ENCODE measurements at places on chromosomes 3 and 15.

DNA sequence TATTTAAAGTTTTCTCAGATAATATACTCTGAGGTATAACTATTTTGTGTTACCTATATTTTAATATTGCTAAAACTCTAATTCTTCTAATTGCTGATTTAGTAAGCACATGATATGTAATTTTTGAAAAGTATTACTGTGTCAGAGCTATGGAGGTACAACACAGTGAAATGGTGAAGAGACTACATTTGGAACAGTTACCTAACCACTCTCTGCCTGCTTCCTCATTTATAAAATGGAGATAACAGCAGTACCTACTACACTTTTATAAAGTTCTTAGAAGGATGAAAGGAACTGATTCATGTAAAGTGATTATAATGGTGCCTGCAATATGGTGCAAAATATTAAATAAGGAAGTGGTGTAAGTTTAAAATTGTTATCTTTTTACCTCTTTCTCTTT lies 16.3 kb upstream of the NEK10 start:
- DNase-seq: no peak

DNA sequence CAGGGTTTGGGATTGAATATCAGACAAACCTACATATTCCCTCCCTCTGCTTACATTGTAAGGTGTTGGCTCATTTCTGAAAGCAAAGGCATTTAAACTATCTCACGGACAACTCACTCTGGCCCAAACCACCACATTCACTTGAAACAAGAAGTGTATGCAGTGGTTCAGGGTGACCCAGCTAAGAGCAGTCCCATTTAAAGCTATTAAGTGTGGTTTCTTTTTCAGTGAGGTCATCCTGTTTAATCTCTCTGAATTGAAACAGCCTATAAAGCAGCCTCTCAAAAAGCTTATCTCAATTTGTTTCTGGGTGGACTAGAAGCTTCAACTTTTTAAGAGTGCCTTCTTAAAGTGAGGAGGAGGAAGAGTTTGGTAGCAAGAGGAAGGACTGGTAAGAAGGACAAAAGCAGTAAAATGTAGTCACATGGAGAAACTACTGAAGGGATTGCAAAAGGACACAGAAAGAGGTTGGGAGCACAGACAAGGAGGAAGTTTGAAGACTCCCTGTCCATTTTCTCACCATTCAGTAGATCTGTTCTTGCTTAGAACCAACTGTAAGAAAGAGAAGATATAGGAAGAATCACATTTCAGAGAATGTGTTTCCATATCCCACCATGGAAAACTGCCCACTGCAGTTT lies 151.6 kb downstream of the TMCO5A start:
- DNase-seq: peak; percentile 37

GRCh38 chr15:90817117-90818057 lies 51.0 kb upstream of the FURIN start:
- DNase-seq: no peak

DNA sequence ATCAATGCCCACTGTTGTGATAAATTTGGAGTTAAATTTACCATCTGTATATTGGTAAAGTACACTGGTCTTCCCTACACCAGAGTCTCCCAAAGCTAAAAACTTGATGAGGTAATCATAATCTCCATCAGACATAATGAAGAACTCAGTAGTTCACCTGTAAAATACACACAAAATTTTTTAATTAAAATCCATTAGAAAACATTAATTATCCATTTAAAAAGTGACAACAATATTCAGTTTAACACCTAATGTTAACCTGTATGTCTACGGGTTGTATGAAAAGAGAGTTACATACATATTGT lies 38.0 kb upstream of the RSL24D1 start:
- DNase-seq: no peak

- DNase-seq: peak; percentile 38
Observed at GRCh38 chr3:65483480-65483879, 555.2 kb downstream of the MAGI1 start.

GRCh38 chr15:50542887-50543210 lies 3.6 kb downstream of the USP50 start:
- DNase-seq: peak; percentile 12

DNA sequence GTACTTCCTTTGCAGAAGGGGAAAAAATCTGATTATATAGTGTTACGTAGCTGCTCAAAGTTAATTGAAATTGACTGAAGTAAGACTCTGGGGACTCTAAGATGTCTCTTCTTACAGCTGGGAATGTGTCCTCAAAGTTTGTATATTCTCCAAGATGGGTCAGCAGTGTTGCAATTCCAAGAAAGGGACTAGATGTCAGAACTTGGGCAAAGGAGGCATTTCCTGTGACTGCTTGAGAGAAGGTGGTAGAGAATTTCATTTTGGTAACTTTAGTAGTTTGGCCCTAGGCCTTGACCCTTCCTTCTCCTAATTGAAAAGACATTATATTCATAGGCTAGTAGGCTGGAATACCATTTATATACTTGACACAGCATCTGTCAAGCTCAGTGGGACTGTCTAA lies 33.9 kb downstream of the PTPRG start:
- DNase-seq: peak; percentile 37

- DNase-seq: peak; percentile 33
Observed at GRCh38 chr15:90143166-90143655, 40.9 kb upstream of the IDH2 start.

DNA sequence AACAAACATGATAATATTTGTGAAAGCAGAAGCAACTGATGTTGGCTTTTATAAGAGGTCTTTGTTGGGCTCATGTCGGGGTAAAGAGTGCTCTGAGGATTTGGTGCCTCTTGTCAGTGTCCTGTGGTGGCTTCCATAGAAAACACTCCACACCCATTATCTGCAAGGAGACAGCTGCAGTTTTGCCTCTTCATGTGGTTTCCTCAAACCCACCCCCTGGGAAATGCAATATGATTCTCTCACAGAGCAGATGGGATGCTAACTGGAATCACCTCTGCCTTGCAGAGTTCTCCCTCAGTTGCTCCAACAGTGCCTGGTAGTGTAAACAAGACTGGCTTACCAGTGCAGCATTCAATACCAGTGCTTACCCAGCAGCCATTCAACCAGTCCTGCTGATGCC lies 771.4 kb upstream of the CFAP20DC start:
- DNase-seq: no peak

- no peak for DNase-seq
Observed at GRCh38 chr15:64895285-64896065, 16.2 kb upstream of the ANKDD1A start.

GRCh38 chr3:151216641-151217607 lies 13.9 kb upstream of the GPR171 start:
- DNase-seq: peak; percentile 82

DNA sequence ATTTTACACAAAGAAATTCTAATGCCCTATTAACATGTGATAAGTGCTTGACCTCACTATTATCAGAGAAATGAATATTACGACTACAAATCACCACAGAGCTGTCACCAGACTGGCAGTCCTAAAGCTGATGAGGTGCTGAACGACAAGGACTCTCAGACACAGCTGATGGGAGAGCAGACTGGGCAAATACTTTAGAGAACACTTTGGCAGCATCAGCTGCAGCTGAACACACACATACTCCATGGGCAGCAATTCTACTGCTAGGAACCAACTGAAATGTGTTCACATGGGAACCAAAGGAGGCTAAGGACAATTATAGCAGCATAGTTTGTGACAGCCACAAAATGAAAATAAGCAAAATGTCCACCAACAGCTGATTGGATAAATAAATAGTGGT lies 45.5 kb downstream of the SUSD5 start:
- DNase-seq: no peak

DNA sequence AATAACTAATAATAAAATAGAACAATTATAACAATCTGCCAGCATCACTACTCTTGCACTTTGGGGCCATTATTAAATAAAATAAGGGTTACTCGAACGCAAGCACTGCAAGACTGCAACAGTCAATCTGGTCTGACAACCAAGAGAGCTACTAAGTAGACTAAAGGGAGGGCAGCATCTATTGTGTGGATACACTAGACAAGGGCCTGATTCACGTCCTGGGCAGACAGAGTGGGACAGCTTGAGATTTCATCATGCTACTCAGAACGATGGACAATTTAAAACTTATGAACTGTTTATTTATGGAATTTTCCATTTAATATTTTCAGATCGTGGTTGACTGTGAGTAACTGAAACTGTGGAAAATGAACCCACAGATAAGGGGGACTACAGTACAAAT lies 39.5 kb downstream of the TNIK start:
- no peak for DNase-seq

DNA sequence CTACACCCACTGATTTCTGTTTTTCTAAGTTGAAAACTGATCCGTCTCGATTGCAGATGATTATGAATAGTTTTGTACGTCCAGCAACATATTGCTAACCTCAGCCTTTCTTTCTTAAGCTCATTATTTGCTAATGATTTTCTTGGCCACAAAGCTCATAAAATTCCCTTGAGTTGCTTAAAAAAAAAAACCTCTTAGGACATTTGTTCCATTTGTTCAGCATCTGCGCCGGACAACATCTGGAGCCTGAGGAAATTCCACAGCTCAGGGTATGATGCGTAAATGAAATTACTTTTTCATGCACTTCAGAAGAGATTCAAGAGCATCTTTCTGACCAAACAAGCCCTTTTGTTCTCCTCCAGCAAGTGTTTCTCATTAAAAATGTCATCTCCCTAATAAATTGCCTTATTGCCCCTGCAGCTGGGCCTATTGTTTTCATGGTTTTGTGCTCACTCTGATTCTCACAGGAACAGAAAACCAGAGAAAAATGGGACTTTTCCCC lies 249.1 kb upstream of the MCTP2 start:
- no peak for DNase-seq

GRCh38 chr3:46095307-46095706 lies 68.0 kb upstream of the XCR1 start:
- no peak for DNase-seq

DNA sequence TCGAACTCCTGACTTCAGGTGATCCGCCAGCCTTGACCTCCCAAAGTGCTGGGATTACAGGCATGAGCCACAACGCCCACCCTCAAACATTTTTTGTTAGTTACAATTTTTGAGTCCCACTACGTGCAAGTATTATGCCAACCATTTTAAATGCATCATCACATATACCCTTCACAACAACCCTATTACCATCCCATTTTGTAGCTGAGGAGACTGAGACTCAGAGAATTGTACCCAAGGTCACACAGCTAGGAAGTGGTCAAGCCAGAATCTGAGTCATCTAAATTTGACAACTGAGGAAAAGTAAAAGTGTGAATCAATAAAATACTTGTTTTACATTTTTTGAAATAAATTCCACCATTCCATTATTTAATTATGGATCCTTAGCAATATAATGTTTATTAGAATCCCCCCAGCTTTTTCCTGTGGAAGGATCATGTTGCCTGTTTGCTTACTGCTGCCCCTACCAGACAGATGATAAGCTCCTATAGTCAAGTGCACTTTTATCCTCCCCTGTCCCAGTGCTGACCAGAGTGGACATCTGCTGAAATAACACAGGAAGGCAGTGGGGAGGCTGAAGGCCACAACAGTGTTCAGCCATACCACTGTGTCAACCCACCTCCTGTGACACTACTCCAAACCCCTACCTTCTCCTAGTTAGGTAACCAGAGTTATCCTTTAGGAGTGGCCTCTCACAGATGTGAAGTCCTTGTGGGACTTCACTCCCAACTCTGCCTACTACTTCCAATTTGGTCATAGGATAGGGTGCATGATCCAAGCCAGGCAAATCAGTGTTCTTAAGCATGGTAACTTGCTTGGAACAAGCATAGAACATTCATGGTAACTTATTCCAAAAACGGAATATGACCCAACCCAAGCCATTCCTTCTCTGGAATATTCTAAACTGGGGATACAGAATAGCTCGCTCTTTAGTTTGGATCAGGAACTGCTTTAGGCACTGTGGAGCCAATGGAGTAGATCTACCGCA lies 28.1 kb downstream of the PRKAR2A start:
- DNase-seq: no peak

DNA sequence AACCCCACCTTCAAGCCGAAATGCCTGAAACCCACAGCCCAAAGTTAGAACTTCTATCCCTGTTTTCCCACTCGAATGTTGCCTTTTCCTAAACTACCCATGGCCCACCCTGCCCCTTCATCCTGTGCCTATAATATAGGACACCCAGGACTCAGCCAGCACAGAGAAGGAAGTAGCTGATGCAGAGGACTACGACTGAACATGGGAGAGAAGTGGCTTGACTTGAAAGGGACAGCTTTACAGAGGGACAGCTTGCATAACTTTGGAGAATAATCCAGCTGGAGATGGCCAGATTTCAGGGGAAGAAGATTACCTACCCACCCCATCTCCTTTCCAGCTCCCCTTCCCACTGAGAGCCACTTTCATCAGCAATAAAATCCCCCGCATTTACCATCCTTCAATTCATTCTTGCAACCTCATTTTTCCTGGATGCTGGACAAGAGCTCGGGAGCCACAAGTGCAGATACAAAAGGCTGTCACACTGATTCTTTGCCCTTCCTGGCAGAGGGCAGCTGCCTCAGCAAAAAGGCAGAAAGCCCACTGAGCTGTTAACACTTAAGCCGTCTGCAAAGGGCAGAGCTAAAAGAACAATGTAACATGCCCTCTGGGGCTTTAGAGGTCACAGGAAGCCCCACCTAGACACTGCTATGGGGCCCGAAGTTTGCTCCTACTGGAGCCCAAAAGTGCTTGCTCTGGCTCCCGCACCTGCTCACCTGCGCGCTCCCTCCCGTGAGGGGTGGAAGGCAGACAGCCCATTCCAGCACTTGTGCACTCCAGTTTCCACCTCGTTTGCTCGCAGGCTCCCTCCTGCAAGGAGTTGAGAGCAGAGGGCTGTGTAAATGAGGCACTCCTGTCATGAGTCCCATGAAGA lies 224.0 kb downstream of the TBC1D5 start:
- no peak for DNase-seq

GRCh38 chr3:136919799-136920580 lies 37.8 kb upstream of the IL20RB start:
- DNase-seq: no peak

GRCh38 chr15:57135800-57136199 lies 217.4 kb downstream of the TCF12 start:
- no peak for DNase-seq

GRCh38 chr3:5128849-5129248 lies 6.8 kb downstream of the ARL8B start:
- DNase-seq: no peak

GRCh38 chr15:89410039-89410435 lies 75.4 kb upstream of the POLG start:
- no peak for DNase-seq
